ENCODE measurements at places on chromosomes 3 and 15.

DNA sequence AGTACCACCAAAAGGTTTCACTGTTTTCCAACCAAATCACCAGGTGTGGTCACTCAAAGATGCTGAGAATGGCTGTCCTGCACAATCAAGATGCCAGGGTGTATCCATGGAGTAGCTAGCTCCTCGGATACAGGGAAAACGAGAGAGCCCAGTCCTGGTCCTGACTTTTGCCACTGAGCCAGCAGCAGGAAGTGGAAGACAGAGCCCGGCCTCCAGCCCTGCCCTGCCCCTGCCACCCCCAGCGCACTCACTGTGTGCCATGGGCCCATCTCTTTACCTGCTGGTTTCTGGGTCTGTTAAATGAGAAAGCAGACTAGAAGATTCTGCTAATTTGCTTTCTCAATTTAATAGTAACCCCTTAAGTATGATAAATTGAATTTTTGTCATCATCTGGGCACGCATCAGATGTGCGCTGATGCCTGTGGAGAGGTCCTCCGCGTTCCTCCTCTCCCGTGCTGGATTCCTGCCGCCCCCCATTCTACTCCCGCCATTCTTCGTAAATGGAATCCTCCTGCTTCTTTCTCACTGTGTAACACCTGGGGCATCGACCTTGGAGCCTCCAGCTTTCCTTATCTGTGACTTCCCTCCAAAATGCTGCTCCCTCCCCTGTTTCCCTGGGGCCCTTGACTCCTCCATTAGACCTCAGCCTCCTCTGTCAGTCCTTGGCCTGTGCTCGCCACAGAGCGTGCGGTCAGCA, 18.0 kb downstream of the TNFAIP8L3 start:
- DNase-seq: no peak

DNA sequence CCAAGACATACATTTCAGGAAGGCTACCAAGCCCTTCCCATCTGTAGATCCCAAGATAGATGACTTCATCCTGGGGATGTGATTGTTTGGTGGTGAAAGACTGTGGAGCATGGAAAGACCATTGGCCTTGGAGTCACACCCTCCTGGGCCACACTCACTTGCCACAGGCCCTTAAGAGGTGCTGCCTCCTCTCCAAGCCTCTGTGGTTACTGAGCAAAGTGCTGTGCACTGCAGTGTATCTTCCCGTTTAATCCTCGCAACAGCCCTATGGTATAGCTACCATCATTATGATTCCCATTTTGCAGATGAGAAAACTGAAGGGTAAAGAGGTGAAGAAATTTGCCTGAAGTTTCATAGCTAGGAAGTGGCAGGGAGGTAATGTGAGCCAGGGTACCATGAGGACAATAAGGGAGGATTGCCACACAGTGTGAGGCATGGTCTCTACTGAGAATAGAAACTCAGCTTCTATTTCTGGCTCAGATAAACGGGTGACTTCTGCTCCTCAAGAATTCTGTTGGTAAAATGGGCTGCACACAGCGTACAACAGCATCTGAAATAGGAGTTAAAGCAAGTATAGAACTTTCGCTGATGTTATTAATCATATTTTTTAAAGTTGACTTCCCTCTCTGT, 23.9 kb upstream of the RHO start:
- no peak for DNase-seq

DNA sequence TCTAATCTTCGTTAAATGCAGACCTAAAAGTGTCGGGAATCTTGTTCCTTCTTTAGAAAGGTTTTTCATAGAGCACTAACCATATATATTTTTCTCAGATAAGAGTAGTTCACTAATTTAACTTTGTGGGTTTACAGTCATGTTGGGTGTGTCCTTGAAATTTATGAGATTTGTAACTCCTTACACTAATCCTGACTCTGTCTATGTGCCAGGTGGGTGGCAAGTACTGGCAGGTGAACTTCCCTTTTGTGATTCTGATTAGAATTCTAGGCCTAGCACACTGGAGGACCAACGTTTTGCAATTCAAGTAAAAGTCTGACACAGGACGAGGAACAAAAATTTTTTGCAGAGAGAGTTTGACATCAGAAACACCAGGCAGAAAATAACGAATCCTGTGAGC, 220.1 kb downstream of the P3H2 start:
- no peak for DNase-seq

- no peak for DNase-seq
These were observed 677.0 kb downstream of the NTRK3 start for GRCh38 chr15:87579537-87579936.

DNA sequence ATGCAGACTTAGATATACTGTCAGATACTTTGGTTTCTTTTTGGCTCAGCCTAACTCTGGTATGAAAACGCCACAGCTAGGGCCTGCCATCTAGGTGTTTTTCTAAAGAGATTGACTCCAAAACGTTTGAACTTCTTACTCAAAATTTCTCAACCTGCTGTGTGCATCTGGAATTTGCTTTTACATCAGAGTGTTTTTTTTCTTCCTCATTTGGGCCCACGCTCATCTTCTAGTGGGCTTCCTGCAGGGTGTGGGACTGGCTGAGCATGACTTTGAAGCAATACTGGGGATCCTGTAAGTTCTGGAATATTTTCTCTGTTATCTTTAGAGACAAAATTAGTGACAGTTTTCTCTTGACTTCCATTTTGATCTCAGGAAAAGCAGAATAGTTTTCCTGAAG, 117.8 kb downstream of the NR1D2 start:
- DNase-seq: no peak

- no peak for DNase-seq
These were observed 80.9 kb upstream of the MANF start for GRCh38 chr3:51304230-51304629.

- DNase-seq: no peak
These were observed 989 bp downstream of the GNB4 start for GRCh38 chr3:179450261-179450701.

DNA sequence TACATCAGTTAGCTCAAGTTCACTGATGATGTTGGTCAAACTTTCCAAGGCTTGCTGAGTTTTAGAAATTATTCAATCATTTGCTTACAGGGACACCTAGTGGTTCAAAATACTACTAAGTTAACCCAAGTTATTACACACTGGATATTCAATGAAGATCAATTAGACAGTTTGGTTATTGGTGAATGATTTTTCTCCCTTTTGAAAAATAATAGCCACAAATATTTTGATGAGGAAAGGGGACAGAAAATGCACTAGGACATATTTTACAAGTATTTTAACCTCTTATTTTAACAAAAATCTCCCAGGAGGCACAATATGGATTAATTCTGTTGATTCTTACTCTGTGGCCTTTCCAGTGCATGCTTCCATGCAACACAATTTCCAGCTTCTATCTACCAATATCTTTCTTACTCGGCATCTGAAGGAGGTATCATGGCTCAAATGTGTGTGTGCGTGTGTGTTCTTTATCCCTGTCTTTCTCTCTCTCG, 20.1 kb upstream of the GOLGA6L2 start:
- no peak for DNase-seq

DNA sequence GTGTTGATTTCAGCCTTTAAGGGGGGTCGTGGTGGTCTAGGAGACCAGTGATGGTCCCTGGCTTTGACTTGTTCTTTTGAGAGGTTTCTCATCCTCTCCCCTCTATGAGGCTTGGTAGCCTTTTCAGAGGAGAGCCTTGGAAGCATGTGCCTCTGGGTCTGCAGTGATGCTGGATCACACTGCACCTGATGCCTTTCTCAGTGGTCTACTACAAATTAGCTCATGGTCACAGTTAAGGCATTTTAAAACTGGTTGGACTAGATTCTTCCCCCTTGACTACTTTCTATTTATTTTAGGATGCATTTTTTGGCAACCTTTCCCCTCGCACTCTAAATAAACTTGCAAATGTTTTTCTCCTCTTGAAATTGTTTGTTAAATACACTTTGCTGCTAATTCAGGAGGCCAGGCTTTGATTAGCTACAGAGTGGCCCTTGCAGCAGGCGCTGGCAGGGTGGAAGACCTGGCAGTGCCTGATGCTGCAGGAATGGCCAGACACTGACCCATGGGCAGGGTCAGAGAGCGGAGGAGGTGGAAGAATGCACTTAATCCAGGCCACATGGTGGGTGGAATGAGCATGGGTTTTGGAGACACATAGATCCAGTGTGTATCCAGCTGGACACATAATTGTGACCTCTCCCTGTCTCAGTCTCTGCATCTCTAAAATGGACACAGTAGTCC, 318.8 kb upstream of the CTDSPL start:
- no peak for DNase-seq

- no peak for DNase-seq
These were observed 60.6 kb downstream of the ALCAM start for GRCh38 chr3:105427332-105427731.

DNA sequence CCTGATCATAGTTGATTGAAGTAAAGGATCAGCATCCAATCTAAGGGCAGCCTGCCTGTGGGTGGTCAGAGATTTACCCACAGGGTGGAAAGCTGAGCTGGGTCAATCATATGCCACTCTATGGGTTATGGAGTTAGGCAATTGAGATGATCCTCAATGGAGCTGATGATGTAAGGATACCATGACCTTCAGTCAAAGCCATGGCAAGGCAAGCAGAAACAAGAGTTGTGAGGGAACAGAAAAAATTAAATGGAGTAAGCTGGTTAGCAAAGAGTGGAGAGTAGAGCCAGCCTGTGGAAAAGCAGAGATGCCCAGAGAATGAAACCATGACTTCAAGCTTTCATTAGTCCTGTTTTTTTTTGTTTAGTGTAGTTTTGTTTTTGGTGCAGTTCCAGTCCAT, 5.7 kb upstream of the IQGAP1 start:
- no peak for DNase-seq

- no peak for DNase-seq
These were observed 134.8 kb downstream of the NSMCE3 start for GRCh38 chr15:29134641-29135308.

DNA sequence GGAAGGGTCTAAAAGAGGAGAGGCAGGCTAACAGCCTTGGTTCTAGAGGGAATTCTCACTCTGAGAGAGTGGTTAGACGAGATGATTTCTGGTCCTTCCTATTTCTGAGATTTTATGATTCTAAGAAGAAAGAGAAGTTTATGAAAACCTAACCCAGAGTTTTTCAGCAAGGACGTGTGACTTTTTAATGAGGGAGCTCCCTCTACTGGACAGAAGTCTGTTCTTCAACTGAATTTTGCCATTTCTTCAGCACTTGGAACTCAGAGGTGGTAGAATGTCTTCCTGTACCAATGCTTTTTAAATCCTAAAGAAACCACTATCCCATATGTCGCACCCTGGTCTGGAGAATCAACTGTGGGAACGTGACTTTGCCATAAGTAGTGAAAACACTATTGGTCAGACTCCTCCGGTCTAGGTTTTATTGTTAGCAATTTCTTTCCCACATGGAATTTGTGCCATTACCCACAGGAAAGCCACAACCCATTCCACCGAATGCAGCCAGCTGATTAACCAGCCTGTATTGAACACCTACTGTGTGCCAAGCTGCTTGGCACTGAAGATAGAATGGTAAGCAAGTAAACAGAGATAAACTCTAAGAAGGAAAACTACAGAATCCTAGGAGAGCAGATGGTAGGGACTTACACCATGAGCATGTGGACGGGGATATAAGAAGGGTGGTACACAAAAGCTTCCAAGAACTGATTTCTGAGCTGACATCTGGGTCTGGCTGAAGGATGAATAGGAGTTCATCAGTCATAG, 199.5 kb upstream of the LMCD1 start:
- no peak for DNase-seq

- DNase-seq: no peak
These were observed at the start of gene CACNA1D for GRCh38 chr3:53493963-53494791. Gene CACNA1D, plus strand, starts transcription at chr3:53494611. Its CDS starts 556 bp downstream, at chr3:53495167.

Measured in stimulated activated CD8-positive, alpha-beta memory T cell treated with anti-CD3 and anti-CD28 coated beads, Interleukin-2, amount 100 ng/mL, for 48 hours (primary cell).